NCI-H1105 treated with DMSO at 0.1 percent for 48 hours (cell line): ENCODE measurements at places on chromosomes 2 and 18.

- DNase-seq, result no peak
Observed at GRCh38 chr2:226743915-226744314, 55.7 kb downstream of the IRS1 start.

GRCh38 chr2:160612266-160612856, 118.8 kb upstream of the RBMS1 start:
- DNase-seq, result no peak

DNA sequence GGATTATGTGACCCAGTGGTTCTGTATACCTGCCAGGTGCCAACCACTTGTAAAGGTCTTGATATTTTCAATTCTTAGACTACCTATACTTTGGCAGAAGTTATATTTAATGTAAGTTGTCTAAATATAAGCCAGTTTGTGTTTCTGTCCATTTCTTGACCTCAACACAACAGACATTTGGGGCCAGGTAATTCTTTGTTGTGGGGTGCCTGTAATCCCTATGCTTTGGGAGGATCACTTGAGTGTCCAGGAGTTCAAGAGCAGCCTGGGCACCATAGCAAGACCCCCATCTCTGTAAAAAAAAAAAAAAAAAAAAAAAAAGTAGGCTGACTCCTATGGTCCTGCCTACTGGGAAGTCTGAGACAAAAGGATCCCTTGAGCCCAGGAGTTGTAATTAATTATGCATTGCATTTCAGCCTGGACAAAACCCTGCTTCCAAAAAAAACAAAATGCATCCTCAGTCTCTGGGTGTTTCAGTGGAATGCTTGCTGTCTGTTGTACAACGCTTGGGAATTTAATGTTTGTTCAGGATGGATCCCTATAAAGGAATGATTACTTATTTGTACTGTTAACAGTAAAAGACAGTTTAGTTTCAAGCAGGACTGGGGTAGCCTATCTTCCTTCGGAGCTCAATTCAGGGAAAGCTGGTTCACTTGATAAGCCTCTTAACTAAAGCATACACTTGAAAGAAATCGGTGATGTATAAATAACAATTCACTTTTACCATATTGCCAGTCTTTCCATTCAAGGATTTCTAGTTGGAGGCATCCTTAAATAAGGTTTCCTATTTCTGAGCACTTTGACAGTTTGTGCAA, 3.4 kb downstream of the RPS27A start:
- no peak for DNase-seq

DNA sequence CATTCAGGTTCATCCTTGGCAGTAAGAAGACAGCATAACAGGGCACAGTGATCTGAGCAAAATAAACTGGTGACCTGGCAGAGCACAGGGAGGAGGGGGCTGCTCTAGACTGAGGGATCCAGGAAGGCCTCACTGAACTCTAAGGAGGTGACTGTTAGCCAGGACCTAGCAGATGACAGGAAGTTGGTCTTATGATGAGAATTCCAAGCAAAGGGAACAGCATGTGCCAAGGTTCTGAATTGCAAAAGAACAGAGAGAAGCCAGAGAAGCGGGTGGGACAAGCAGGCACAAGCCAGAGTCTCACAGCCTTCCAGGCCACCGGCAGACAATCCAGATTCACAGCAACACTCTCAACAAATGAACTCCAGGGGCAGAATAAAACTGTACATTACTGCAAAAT, 152.7 kb upstream of the PTPRM start:
- DNase-seq, result no peak

DNA sequence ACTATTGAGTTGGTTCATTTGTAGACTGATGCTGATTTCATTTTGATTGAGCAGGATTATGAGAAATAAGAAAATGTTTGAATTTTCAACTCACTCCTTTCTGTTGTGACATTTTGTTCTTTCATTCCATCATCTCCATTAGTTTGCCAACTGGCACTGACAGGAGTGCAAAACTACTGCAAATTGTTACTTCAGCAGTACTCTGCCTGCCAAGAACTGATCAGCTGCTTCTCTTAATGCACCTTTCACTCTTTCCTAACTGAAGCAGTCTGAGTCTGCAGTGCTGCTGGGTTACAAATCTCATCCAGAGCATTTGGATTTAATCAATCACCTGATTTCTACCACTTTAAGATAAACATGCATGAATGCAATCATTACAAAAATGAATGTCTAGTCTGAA, 70.9 kb downstream of the TMEFF2 start:
- DNase-seq, result no peak

DNA sequence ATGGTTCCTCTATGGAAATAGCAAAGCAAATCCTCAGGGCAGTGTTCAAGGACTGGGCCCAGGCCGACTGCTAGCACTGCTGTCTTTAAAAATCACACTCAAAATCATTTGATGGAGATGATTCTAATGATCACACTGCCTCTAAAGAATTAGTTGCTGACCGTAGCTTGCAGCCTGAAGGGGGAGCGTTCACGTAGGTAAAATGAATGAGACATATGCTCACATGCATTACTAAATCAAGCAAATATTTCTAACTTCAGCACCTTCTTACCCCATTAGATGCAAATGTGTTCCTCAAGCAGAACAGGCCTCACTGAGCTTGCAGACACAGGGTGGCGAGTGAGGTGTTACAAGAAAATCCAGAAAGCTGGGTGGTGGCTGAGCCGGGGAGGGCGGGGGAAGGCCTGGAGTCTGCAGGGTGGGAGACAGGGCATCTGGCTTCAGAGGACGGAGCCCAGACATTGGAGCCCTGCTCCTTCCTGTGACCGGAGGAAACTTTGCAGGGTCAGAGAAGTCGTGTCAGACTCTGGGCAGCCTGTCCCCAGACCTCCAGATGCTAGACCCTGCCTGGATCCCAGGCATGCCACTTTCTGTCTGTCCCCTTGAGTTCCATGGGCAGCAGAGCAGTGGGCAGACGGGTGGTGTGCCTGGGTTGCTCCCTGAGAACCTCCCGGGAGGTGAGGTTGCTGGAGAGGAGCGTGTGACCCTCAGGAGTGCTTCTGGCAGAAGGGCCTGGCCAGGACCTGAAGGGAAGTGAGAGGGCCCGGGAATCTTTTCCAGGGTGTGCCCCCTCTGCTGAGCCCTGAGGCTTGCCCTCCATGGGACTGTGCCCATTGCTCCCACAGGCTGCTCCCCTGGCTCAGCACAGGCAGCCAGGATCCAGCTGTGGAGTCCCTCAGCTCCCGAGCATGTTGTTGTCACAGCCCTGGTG, 7.1 kb upstream of the NPPC start:
- no peak for DNase-seq

DNA sequence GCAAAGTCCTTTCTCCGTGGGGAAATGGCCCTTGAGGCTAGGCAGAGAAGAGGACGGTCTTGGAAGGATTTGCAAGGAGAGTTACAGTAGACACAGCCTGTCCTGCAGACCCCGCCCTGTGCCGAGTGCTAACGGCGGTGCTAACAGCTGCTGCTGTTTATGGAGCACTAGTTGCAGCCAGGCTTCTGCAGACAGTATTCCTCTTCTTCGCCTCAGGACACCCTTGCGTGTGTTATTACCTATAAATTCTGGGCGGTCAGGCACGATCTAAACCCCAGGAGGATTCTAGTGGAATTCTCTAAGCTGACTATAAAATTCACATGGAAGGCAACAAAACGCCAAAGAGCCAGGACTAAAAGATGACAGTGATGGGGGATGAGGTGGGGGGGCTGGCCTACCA, 139.8 kb downstream of the GLI2 start:
- no peak for DNase-seq

DNA sequence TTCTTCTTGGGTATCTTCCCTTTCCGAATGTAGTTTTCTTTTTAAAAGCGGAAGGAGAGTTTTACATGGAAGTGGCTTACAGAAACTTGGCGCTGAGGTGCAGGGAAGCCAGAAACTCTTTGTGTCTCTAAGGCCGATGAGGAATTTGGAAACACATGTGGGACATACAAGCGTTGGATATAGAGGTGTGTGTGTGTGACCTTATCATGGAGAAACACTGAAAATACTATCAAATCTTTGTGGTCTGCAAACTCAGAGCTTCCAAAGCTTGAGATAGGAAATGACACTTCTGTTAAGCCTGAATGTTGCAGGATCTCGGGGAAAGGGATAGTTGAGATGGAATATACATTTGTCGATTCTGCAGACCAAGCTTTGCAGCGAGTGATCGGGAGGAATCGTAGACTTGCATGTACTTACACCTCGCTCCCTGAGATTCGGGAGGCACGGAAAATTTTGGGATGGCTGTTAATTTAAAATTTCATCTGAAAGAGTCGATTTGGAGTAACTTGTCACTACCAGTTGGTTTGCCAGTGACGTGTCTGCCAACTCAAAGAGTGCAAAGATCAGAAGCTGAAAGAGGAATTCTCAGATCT, 1.0 kb downstream of the NAB1 start:
- peak; percentile 33 for DNase-seq

GRCh38 chr2:177265824-177266817, 1.6 kb upstream of the NFE2L2 start:
- DNase-seq, result no peak

- peak; percentile 45 for DNase-seq
Observed at GRCh38 chr18:46756559-46757201, at the start of gene ST8SIA5. ST8SIA5 (minus strand) TSS chr18:46757053; CDS start chr18:46756508, 545 bp downstream.

DNA sequence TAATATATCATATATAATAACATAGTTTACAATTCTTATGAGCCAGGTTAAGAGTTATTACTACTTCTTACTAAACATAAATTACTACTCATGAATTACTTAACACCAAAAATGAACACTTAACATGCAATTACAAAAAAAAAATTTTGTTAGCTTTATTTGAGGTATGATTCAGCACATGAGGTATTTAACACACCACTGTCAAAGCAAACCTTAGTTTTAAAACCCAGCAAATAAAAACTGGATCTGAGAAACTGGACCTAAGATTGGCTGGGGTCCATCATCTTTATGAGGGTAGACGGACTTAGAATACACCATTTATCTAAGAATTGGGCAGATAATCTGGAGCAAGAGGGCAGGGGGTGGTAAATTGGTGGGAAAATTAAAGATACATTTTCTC, 81.8 kb upstream of the CREB1 start:
- DNase-seq, result no peak

- DNase-seq, result no peak
Observed at GRCh38 chr2:237296756-237297155, 117.2 kb downstream of the COL6A3 start.

DNA sequence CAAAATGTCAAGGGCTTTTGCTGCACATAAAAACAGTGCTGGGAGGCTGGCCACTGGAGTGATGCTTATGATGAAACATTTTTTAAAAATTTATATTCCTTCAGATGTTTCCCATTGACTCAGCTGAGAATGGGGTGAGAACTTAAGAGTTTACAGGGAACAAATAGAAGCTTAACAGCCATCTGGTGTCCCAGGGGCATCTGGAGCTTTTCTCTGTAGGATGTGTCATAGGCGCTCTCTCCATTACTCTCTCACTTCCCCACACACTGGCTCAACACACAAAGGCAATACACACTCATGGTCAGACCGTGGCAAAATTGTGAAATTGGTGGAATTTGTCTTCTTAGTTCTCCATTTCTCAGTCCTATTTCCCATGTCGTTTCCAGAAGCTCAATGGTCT, 783.1 kb upstream of the LRRTM1 start:
- no peak for DNase-seq

GRCh38 chr2:108612514-108613183, 78.4 kb downstream of the LIMS1 start:
- DNase-seq, result no peak

DNA sequence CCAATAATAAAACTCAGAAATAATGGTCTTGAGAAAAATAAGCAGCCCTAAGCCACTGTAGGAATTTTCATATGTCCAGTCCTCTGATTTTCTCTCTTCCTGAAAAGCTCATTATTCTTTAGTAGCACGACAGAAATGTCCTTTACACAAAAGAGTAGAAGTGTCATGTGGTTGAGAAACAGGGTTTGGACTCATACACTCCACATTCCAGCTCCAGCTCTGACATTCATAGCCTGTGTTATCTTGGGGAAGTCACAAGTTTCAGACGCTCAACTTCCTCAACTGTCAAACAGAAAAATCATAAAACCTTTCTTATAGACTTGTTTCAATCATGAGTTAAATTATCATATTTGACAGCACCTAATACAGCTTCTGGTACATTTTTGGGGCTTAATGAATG, 511.5 kb downstream of the TNS1 start:
- no peak for DNase-seq

- no peak for DNase-seq
Observed at GRCh38 chr18:79191418-79191817, 122.2 kb downstream of the ATP9B start.

DNA sequence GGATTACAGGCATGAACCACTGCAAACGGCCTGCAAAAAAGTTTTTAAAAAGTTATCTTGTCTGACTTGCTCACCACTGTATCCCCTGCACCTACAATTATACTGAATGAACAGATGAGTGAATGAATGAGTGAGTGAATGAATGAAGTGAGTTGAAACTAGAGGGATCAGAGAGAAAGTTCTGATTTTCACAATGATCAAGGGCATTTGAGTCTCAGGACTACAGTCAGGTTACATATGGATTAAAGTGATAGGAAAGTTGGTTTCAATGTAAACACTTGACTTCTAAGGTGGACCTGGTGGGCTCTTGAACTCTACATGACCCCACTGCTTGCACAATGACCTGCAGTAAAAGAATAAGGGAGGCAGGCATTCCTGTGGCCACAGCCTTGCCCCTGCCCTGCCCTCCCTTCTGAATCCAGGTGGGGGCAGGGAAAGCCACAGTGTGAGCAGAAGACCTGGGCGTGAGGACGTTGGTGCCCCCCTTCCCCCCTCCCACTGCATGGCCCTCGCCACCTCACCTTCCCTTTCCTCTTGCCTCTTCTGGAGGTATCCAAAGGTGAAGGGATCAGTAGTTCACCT, 10.7 kb downstream of the C2orf80 start:
- no peak for DNase-seq

- peak; percentile 8 for DNase-seq
Observed at GRCh38 chr2:20468549-20469500, 22.0 kb downstream of the RHOB start.

- DNase-seq, result no peak
Observed at GRCh38 chr2:205511641-205512040, 170.7 kb upstream of the NRP2 start.

DNA sequence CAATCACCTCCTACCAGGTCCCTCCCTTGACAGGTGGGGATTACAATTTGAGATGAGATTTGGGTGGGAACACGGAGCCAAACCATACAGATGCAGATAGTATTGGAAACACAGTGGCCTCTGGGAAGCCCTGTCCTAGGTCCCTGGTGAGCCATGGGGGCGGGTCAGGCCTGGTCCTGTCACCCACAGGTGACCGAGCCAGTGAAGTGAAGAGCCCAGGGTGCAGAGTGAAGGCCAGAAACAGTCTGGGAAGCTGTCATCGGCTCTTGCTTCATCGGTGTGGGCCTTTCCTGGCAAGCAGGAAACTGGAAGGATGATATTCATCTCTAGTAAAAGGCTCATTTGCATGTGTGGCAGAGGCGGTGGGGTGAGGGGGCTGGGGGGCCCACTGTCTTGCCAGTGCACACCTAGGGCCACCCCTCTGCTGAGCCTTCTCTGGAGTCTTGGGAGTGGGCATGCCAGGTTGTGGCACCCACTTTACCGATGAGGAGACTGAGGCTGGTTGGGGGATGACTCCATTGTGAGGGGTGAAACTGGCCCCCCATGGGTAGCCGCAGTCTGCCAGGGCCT, 290.6 kb downstream of the NDUFA10 start:
- no peak for DNase-seq

- no peak for DNase-seq
Observed at GRCh38 chr2:86254576-86255538, 55.6 kb downstream of the MRPL35 start.

GRCh38 chr18:27674411-27674810, 489.3 kb upstream of the CHST9 start:
- DNase-seq, result no peak
